Liver (tissue), 10 donors: ENCODE measurements at places on chromosomes 2 and 18. TPM values are rescaled to one million over a fixed set of nuclear protein-coding genes. Genes with fewer than 3 reads are reported as not detected.

The METTL5 gene
- polyA plus RNA-seq, result 19.9 TPM

The IL36G gene
- not detected for polyA plus RNA-seq

GRCh38 chr18:3832025-3832638, 382.2 kb downstream of the TGIF1 start:
- no peaks in the 10 kb centered on the region for H3K4me1 ChIP-seq
- no peaks in the 10 kb centered on the region for H3K27me3 ChIP-seq
- no peak overlapping the region for H3K4me3 ChIP-seq
- no peak for DNase-seq
- no peak overlapping the region for H3K27ac ChIP-seq
- no peaks in the 10 kb centered on the region for H3K36me3 ChIP-seq

The LIMS4 gene
- polyA plus RNA-seq, result not detected

The ACMSD gene
- 81.7 TPM for polyA plus RNA-seq
